ENCODE measurements at places on chromosomes 11 and 22.

- DNase-seq = no peak
Observed at GRCh38 chr11:17548444-17548843, 1.4 kb downstream of the OTOG start.

GRCh38 chr22:20026996-20027601, 6.2 kb downstream of the TANGO2 start:
- DNase-seq = no peak

DNA sequence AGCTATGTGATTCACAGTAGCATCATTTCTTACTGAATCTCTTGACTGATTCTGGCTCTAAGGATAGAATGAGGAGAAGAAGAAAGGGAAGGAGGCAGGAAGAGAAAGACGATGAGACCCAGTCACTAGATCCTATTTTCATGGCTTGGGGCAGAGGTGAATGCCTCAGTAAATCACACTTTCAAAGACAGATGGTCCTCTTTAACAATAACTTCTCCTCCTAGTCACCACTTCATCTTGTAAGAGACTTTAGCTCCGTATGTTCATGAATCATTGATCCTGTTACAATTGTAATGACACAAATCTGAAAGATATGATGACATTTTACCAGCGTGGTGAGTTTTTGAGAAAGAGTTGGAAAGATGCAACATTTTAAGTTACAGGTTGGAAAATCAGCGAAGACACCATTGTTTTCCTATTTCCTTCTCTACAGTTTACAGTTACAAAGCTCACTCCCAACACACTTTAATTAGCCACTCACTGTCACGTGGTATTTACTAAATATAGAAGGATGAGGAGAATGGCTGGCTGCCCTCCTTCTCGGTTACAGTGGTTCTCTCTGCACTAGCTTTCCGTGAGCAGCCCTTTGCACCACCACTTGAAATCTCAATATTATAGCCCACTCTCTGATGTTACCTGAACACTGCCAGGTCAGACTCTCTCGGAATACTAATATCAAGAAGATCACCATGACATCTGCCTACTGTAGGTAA, 205.8 kb downstream of the CADM1 start:
- no peak for DNase-seq

- no peak for DNase-seq
Observed at GRCh38 chr11:118051136-118051610, 25.7 kb upstream of the TMPRSS4 start.

GRCh38 chr11:41612415-41612814, 153.0 kb upstream of the LRRC4C start:
- DNase-seq = no peak

GRCh38 chr11:87353771-87354345, 316.1 kb downstream of the TMEM135 start:
- no peak for DNase-seq

GRCh38 chr22:21710156-21710555, 25.4 kb downstream of the YPEL1 start:
- no peak for DNase-seq

DNA sequence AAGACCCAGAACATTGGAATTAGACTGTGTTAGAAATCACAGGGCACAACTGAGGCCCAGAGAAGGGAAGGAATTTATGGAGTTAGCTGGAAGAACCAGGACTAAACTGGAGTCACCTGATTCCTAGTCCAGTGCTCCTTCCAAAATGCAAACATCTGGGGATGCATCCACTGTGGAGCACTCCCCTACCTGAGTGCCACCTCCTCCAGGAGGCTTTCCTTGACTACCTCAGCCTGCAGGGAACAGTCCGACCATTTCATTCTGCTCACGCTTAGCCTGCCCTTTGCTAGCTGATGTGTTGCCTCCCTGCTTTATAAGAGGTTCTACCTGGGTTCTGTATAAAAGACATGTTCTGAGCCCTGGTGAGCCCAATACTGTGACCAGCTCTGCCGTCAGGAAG, 24.0 kb downstream of the CHRDL2 start:
- DNase-seq = no peak

DNA sequence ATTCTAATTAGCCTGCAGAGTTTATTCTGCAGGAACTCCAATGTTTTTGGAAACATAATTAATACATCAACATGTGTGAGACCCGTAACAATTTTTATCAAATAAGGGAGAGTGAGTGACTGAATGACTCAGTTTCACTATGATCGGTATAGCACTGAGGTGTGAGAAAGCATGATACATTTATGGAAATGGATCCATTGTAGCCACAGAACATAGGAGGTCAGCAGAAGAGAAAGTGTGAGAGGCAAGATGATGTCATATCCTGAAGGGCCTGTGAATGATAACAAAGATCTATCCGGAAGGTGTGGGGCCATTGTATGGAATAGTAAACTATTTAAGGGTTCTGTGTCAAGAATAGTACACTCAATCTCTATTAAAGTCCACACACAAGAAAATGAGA, 1406.1 kb upstream of the TENM4 start:
- DNase-seq = no peak

DNA sequence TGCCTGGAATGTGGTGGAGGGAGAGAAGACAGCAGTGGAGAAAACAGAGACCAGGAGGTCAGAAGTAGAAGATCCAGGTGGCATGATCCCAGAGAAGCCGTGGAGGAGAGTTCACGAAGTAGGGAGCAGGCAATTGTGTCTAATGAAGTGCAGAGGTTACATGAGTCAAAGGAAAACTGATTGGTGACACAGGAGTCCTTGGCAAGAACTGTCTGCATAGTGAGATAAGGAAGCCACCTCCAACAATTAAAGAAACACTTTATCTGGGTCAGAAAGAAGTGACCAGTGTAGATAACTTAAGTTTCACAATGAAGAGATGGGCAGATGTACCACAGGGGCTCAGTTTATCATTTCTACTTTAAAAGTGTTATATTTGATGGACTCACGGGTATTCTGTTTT, 57.0 kb upstream of the PTH start:
- DNase-seq = no peak

DNA sequence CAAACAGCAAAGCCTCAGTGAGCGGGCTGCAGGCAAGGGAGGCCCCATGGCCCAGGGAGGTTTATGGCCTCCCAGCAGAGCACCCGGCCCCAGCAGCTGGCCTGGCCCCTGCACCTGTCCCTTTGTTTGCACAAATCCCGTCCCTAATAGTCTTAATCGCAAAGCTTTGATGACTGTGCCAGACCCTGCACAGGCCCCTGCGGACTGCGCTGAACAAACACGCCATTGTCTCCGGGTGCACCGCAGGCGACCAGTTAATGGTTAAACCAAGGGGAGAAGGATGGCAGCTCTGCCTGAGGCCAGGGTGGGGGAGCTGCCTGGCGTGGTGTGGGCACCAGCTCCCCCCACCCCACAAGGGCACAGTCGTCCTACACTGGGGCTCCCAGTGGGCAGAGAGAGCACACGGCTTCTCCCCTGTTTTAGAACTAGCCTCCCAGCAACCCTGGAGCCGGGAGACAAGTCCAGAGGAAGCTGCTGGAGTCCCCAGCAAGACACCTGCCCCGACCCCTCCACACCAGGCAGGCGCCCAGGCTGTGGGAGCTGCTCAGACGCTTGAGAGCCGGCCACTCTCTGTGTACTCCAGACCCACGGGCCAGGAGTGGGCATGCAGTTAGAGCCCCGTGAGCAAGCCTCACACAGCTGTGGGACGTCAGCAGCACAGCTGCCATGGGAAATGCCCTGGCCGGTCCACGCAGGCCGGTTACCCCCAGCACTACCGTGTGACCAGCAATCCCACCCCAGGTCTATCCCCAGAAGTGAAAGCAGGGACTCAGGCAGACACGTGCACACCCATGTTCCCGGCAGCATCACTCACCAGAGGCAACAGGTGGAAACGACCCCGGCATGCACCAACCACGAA, 39.7 kb upstream of the TH start:
- DNase-seq = peak; percentile 27

- DNase-seq = no peak
Observed at GRCh38 chr11:8934742-8935488, 2.2 kb upstream of the C11orf16 start.

- peak; percentile 14 for DNase-seq
Observed at GRCh38 chr11:116733043-116733755, 39.6 kb downstream of the BUD13 start.

DNA sequence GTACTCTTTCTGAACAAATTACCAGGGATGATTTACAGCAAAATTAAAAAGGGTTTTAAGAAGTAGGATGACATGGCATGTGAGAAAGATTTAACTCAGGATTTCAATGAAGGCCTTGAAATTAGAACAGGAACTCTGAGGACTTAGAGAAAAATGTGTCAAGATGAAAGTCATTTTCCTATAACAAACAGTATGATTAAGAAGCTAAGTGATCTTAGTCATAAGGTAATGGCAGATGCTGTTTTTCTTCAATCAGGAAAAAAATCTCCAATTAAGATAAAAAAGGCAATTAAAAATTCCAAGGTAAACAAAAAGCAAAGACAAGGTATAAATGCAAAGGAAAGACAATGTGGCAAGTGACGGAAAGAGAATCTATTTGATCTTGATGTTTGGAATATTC, 73.5 kb downstream of the GAB2 start:
- DNase-seq = no peak

- DNase-seq = no peak
Observed at GRCh38 chr22:20211997-20212753, 55.9 kb downstream of the RTN4R start.

GRCh38 chr11:119432484-119433357, 9.7 kb upstream of the THY1 start:
- DNase-seq = no peak

GRCh38 chr11:128421577-128422330, 165.6 kb downstream of the ETS1 start:
- no peak for DNase-seq

GRCh38 chr11:57815877-57816276, 54.3 kb downstream of the CTNND1 start:
- DNase-seq = no peak

DNA sequence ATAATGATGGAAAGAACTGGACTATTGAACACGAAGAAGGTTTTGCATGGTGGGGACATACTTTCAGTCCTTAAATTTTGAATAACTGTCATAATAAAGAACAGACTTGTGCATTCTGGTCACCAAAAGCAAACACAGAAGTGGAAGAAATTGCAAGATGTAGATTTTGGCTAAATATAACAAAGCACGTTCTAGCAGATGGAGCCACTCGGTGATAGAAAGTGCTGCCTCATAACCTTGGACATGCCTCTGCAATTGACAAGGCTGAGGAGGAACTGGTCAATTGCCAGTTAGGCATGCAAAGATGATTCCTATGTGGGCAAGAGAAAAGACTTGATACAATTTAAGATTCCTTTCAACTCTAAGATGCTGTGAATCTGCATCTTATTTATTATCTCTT, 244.1 kb upstream of the ZC3H12C start:
- no peak for DNase-seq

DNA sequence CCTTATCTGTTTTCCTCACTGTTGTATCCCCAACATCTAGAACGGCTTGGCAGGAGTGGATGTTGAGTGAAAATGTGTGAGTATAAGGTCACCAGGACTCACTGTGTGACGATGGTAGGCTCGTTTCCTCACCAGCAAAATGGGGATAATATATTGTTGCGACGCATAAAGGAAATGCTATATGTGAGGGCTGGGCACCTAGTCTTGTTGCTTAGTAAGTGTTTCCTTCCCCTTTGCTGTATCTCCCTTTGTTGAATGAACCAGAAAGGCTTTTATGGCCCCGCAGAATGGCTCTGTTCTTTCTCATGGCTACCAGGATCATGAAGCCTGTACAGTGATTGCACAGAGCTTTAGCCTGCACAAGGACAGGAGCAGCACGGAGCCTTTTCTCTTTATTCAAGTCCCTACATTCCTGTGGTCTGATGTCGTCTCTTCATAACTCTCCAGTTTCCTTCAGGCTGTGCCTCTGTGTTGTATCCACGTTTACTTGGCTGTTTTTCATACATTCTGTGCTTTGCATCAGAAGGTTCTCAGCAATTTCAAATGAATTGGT, 5.4 kb downstream of the TNRC6B start:
- DNase-seq = no peak

- peak; percentile 64 for DNase-seq
Observed at GRCh38 chr11:66478729-66479393, 1.4 kb upstream of the DPP3 start.

DNA sequence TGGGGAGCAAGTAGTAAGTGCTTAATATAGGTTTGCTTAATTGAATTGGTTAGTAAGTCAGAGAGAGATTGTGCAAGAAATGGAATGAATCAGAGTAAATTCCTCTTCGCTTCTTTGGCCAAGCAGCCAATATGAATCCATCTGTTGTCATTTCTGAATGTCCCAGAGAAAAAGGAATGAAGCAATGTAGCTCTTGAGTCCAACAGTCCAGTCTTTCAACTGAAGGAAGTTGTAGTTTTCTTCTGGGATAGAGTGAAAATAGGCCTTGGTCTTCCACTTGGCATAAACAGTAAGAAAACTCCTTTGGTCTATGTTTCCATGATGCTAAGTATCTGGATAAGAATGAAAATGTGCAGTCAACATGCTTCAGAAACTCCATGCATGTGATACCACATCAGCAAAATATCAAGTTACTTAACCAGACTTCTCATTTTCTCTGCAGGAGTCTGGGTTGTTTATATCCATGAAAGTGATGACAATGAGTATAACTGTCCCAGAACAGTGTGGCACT, 1.8 kb upstream of the FIBIN start:
- no peak for DNase-seq

DNA sequence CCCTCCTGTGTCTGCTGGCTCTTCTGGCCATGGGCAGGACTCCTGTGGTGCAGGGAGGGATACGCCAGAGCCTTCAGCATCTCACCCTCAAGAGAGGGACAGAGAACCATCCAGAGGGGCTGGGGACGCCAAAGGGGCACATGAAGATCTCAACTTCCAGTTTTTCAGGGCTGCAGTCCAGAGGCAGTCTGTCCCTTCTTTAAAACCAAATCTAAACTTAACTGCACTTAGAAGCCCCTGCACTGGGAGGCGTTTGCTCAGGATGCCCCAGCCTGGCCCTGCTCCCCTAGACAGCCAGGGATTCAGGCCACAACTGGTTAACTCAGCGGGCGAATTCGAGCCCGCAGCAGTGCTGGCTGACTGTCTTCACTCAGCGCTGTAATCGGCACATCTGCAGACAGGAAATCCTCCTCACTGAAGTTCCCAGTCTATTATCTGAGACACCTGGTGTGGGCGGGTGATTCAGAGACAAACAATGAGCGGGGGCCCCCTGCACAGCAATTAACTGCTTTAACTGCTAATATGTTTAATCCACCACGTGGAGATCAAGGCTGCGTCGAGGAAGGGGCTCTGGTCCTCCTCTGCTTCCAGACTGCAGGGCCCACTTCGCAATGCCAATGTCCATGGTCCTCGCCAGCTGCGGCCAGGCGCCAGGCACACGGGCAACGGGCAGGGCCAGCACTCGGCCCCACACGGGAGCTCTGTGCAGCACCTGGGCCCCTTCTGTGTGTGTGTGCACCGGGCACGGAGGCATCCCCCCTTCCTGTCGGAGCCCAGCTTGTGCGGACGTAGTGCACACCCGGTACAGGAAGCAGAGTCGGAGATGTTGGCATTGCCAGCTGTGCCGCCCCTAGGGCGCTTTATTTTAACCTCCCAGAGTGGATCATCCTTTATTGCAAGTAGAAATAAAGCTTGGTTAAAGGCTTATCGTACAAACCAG, 36.9 kb upstream of the GNB1L start:
- DNase-seq = peak; percentile 89
